IPS DF 19.7 (cell line): ENCODE measurements at places on chromosomes 5 and 9.
A peak's percentile ranks its signal among the peaks of the same experiment; 100 is the strongest.

DNA sequence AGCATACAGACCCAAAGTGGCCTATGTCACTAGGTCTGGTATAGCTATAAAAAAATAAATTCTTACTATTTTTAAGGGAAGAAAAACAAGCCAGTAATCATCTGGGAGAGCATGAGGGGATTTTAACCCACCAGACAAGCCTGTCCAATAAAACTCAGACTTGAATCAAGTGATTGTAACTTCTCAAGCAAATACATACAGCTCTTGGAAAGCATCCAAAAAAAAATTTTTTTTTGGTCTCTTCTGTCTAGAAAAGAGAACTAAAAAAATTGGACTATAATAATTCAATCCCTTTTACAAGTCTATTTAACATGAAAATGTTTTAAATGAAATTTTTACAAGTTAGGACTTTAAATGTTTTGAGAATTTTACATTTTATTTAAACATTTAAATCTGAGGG lies 61.7 kb downstream of the FBXL17 start:
- no peak for DNase-seq

DNA sequence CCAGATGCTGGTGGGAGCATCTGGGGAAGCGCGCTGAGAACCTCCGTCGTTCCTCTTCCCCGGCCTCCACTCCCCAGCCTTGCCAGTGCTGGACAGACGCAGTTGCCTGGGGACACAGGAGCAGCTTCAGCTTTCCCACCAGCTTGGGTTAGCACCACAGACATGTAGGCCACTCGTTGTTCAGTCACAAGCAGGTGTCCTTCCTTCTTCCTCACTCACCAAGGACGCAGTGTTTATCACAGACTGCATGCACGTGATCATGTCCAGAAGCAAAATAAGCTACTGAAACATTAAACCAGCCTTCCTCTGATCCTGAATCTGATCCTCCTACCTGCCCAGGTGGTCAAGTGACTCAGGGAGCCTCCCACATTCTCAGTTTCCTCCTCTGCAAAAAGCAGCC lies 232.9 kb downstream of the SYK start:
- DNase-seq: no peak

GRCh38 chr5:119583684-119584083 lies 45.7 kb upstream of the FAM170A start:
- DNase-seq: no peak

- no peak for DNase-seq
Observed at GRCh38 chr9:134379831-134380365, 53.6 kb downstream of the RXRA start.

DNA sequence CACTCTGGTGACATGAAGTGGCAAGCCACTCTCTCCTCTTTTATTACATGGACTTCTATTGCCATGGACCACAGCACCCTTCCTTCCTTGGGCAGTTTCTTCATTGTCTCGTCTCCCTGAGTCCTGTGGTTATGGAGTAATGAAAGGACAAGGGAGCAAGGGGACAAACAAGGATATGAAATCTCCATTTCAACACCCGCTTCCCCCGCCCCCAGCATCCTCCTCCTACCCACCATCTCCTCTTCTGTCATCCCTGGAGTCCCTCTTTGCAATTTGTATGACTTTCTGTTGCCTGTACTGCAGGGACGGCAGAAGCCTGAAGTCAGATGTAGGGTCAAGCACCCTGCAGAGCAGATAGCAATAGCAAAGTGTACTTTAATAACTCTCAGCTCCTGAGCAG lies 300.7 kb upstream of the CLINT1 start:
- DNase-seq: no peak

- DNase-seq: no peak
Observed at GRCh38 chr5:167250996-167251395, 1040.4 kb upstream of the WWC1 start.

DNA sequence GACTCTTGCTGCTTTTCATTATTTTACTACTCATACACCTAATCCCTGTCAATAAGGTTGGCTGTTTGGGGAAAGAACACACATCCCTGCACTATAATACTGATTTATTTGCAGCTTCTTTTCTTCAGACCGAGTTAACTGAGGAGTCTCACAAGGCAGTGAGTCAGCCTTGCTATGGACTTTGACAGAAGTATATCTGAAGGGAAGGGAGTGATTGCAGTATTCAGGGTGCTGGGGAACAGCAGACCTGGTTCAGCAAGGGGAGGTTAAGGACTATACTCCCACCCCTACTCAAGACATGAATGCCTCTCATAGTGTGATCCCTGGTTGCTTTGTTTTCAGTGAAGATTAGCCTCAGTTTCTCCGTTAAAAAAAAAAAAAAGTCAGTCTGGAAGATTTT lies 99.8 kb downstream of the TLE4 start:
- DNase-seq: no peak

DNA sequence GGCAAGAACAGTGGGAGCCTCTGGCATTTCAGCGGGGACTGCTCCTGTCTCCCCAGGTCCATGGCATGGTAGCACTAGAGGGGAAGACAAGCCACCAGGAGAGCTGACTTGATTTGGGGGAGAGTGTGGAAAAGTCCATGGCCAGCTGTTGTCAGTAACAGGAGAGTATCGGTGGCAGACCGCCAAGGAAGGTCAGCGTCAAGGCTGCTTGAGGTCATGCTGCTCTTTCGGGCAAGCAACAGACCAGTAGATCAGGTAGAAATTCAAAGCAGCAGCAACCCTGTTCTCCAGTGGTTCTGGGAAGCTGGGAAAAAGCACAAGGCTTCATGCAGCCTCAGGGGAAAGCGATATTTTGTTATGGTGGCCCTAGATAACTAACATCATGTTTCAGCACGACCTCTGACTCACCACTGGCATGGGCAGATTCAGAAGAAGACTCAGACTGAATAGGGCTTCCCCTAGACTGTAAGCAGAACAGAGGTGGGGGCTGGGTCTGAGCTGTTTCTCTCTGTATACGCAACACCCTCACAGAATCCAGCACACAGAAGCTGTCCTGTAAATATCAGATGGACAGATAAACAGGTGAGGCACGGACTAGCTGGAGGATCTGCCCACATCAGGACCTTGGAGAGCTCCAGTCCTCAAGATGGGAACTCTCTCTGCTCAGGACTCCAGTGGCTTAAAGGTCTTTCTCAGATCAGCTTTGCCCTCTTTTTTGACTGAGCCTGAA lies 35.2 kb upstream of the PLEKHG4B start:
- DNase-seq: no peak

DNA sequence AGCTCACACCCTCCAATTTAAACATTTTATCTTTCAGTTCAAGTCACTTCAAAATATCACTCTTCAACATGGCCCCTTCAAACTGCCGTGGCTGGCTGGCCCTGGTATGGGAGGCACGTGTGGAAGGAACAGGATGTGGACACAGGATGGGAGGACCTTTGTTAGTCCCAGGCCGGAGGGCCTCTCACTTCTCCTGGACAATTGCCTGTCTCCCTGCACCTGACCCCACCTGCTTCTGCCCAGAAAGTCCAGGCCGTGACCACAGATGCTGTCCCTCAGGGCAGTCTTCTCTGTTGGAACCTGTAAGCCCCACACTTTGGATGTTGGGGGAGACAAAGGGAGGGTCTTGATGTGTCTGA lies 19.4 kb downstream of the AMBP start:
- no peak for DNase-seq

- DNase-seq: no peak
Observed at GRCh38 chr5:126284977-126285696, 138.1 kb upstream of the GRAMD2B start.

DNA sequence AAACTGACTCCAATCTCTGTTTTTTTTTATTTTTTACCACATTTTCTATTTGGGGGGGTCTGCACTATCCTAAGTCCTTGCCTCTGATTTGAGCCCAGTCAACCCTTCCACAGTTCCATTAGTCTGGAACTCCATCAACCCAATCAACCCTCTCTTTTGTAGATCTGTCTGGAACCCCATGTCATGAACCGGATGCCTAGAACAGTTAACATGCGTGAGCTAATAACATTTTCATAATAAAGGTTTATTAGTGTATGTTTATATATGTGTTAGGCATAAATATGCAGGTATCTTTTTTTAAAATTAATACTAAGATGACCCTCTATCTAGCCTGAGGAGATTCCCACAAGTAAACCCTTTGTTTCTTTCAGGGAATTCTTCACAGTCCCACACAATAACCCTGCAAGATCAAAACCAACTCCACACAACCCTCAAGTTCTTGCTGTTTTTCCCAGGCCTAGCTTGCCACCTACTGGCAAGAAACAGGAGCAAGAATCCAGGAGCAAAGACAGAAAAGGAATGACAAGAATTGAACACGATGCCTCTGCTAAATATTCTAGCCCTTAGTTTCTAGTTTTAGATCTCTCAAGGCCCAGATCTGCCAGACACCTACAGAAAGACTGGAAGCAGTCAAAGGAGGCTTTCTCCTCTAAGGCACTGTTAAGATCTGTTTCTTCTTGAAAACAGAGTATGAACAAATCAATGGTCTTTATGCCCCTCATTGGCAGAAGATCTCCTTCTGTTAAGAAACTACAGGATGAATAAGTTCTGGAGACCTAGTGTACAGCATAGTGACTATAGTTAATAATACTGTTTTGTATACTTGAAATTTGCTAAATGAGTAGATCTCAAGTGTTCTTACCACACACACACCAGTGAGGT lies 100.4 kb downstream of the TRIM36 start:
- DNase-seq: peak; percentile 30

DNA sequence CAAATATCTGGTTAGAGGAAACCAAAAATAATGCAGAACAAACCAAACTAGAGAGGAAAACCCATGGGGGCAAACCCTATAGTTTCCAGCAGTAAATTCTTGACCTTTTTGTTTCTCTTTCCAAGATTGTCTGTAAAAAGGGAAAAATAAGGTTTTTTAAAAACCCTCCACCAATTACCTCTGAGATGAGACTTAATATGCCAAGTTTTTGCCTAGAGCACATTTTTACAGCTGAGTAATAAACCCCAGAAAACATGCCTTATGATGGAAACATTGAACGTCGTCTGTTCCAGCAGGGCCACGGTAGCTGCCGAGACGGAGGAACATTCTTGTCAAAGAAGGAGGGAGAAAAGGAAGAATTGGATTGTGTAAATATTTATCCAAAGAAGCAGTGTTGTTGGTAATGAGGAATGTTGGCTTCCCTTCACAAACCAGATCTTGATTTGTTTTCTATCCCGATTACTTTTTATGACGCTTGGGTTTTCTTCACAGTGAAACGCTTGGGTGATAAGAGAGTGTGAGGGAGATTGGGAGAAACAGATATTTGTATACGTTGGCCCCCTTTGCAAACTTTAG lies 17.3 kb upstream of the MSX2 start:
- no peak for DNase-seq

- no peak for DNase-seq
Observed at GRCh38 chr9:112505086-112505485, 18.5 kb downstream of the KIAA1958 start.

DNA sequence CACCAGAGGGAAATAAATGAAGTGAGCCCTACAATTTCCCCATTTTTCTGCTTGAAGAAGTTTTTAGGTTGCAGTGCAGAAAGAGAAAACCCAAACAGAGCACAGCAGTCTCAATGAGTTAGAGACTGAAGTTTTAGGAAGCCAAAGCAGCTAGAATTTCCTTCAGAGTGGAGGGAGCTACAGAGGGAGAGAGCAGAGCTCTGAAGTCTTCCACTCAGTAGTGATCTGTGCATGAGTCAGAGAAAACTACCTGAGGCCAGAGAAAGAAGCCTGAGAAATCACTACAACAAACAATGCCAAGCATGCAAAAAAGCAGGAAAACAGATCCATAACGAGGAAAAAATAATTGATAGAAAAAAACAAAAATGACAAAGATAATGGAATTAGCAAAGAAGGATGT lies 17.9 kb upstream of the NDUFB6 start:
- DNase-seq: no peak

- peak; percentile 23 for DNase-seq
Observed at GRCh38 chr5:90802474-90803317, 244.1 kb downstream of the ADGRV1 start.

- no peak for DNase-seq
Observed at GRCh38 chr5:178529080-178529479, 61.1 kb downstream of the COL23A1 start.

DNA sequence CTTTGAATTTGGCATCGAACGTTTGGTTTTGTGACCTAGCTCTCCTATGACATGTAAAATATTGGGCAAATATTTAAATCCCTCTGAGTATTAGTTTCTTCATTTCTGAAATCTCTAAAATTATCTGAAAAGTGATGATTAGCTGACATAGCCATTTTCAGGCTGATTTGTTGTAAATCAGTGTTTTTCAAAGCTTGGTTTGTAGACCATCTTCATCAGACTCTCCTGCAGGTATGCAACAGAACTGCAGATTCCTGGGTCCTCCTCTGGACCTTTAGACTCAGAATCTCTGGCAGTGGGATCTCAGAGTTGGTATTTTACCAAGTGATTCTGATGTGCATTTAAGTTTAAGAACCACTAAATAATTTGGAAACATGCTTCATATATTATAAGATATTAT lies 38.9 kb upstream of the NMUR2 start:
- DNase-seq: no peak

DNA sequence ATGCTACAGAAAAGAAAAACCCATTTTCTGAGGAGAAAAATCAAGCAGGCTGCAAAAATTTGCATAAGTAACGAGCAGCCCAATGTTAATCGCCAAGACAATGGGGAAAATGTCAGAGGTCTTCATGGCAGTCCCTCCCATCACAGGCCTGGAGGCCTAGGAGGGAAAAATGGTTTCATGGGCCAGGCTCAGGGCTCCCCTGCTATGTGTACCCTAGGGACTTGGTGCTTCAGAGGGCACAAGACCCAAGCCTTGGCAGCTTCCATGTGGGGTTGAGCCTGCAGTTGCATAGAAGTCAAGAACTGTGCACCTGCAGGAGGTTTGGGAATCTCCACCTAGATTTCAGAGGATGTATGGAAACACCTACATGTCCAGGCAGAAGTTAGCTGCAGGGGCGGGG lies 10.4 kb downstream of the CAAP1 start:
- DNase-seq: no peak

- no peak for DNase-seq
Observed at GRCh38 chr9:6782981-6783380, 25.2 kb downstream of the KDM4C start.

GRCh38 chr5:126562823-126563222 lies 32.2 kb downstream of the ALDH7A1 start:
- no peak for DNase-seq

DNA sequence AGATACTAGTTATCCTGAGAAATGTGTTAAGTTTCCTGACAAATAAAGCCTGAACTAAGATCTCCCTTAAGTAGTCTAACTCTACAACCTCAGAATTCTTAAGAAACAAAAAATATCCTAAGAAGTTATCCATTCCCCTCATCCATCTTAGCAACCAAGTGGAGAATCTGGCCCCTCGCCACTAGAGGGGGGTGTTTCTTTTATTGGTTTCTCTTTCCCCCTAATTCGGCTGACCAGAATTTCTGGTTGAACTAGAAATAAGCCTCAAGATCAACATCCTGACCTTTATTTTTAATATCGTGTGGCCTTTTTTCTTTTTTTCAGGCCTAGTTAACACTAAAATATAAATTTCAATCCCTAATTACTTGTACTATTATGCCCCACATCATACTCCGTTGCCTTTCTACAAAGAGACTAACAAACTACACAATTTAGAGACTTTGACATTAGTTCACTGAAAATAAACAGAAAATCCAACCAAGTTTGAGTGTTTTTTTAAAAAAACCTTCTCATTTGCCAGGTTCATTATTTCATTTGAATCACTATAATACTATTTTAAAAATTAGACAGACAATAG lies 14.3 kb upstream of the NR4A3 start:
- DNase-seq: no peak
